HFFc6 (cell line): ENCODE measurements at places on chromosomes 7 and 10. TPM values are rescaled to one million over a fixed set of nuclear protein-coding genes. Genes with fewer than 3 reads are reported as not detected.
A peak's percentile ranks its signal among the peaks of the same experiment; 100 is the strongest.

- peak; percentile 98 for DNase-seq
Measured at GRCh38 chr10:110410329-110411046, 87.2 kb upstream of the DUSP5 start.

Gene ORC5
- total RNA-seq = 18.2 to 21.0 TPM (median 19.5 TPM) in 3 replicates

DNA sequence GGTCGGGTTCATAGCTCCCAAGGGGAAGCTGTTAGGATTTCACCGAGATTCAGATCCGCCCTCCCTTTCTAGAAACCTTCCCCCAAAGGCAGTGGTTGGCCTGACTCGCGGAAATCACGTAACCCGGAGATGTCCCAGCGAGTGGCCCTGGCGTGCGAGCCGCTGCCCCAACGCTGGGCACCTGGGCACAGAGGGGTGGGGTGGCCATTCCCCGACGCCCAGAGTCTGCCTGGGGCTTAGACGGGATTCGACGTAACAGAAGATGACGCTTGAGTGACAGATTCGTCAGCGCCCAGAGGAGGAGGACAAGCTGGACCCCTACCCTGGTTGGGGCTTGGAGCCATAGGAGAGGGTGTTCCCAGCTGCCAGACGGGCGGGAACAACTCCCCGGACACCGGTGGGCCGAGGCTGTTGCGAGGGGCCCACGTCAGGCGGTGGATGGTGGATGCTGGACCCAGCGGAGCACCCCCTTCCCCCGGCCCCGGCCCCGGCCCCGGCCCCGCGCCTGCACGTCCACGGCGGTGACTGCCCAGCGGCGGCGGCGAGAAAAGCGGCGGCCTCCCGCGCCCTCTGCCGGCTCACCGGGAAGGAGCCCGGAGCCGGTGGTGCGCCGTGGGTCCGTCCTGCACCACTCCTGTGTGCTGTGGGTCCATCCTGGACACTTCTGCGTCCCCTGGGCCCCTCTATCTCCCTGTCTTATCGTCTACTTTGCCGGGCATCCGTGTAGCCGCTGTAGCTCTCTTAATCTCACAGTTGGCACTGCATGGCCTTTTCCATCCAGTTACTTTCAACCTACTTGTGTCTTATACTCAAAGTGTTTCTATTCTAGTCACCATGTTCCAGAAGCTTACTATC is 35.4 kb upstream of the KNDC1 start:
- DNase-seq = no peak

DNA sequence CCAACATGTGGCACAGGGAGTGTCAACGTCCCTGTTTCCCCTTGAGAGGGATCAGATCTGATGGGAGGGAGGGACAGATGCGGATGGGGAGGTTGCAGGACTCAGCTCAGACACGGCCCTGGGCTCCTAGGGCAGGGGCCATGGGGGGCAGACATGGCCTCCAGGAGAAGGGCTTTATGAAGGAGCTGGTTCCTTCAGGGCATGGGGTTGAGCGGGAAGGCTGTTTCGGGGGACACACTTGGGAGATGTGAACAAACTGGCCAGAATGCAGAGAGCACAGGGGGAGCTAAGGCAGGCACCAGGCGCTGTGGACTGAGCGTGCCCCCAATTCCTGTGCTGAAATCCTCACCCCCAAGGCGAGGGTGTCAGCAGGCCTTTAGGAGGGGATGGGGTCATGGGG is 581.9 kb upstream of the FOXK1 start:
- no peak for DNase-seq

DNA sequence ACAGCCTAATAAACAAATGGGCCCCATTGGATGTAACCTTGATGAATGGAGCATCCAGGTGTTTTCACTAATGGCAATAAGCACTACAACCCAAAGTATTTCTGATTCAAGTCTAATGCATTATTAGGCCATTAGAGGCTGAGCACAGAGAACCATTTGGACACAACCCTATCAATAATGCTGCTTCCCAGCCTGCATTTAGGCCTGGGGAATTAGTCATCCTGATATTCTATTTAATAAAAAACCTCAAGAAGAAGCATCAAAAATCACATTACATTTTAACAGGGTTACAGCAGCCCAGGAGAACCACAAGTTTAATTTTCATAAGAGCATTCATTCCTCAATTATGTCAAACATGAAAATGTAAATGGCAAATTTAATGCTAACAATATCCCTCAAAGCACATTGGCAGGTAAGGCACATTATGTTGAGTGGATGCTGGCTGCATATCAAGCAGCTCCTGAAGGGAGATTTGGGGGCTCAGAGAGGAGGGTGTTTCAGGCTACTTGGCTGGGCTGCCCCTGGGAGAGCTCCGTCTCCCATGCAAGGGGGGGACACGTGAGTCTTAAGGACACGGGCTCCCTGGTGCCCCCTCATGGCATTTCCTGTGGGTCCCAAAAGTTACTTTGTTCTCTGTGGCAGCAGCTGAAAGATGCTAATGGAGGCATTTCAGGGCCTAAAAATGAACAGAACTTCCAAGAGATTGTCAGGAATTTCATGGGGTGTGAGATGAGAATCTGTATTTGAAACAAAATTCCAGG is 143.4 kb downstream of the HERPUD2 start:
- DNase-seq = no peak

- DNase-seq = peak; percentile 54
Measured at GRCh38 chr7:108004220-108005142, 1.5 kb upstream of the LAMB1 start.

- DNase-seq = no peak
Measured at GRCh38 chr7:10655031-10655430, 318.6 kb upstream of the PHF14 start.

DNA sequence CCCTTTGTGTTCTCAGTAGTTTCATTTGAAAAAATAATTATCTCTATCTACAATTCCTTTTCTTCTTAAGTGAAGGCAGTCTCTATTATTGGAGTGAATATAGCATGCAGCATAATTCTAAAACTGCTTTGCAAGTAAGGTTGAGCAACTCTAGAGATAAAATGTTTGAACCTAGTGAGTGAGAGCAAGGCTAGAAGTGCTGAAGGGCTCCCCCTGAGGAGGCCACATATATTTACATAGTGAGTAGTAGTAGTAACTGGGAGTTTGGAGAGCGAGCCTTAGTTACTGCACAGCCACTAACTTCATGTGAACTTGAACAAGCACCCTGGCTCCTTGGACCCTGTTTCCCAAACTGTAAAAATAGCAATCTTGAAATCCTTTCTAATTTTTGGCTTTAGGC is 141.5 kb upstream of the DKK1 start:
- no peak for DNase-seq

Gene FRAT2
- 2.2 to 2.8 TPM (median 2.7 TPM) in 3 replicates for total RNA-seq

GRCh38 chr10:24278176-24278889 is 69.4 kb downstream of the KIAA1217 start:
- DNase-seq = no peak

DNA sequence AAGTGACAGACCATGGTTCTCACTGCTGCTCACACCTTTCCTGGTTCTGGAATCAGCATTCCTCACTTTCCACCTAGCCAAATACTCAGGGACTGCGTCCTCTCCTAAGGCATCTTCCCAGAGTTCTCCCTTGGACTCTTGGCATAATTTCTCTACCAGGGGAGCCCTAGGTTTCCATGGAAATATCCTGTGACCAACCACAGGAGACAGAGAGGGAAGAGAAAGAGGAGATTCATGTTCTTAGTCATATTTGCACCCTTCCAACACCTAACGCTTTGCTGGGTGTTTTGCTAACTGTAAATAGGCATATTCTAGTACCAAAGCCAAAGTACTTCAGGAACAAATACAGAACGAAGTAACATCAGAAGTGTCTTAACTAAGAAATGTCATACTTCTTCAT is 28.6 kb downstream of the DENND11 start:
- DNase-seq = no peak

Gene UCMA
- total RNA-seq = not detected in 3 replicates

Gene CFAP58
- 0.32 to 0.41 TPM (median 0.33 TPM) in 3 replicates for total RNA-seq

Gene ATP6V0E2
- 40.9 and 46.6 TPM in 2 replicates for total RNA-seq

DNA sequence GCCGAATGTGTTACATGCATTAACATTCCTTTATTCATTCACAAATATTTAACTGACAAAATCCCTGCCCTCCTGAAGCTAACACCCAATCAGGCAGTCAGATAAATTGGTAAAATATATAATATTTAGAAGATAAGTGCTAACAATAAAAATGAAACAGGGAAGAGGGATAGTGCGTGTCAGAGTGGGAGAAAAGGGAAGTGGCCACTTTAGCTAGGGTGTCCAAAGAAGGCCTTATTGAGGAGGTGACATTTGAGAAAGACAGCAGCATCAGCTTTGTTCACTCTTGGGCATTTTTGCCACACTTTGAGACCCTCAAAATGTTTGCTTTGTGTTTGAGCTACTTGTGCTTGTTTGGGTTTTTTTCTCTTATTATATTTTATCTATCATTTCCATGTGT is 317.8 kb downstream of the SNX13 start:
- no peak for DNase-seq

Gene UPP1
- 17.9 to 23.5 TPM (median 21.1 TPM) in 3 replicates for total RNA-seq

DNA sequence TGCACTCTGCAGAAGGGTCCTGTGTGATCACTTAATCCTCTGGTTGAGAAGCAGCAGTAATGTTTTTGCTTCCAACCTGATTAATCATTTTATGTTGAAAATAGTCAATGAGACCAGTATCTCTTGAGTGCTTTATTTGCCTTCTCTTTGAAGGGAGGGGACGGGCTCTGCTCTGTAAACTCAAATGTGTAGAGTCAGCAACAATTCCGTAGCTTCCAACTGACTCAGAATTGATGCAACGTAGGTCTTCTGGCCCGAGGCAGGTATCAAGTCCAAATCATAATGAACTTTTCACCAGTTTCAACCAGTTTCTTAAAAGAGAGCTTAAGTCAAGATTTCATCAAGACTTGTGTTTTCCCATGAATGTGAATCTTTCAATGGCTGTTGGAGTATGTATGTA is 26.3 kb downstream of the GUSB start:
- DNase-seq = no peak

DNA sequence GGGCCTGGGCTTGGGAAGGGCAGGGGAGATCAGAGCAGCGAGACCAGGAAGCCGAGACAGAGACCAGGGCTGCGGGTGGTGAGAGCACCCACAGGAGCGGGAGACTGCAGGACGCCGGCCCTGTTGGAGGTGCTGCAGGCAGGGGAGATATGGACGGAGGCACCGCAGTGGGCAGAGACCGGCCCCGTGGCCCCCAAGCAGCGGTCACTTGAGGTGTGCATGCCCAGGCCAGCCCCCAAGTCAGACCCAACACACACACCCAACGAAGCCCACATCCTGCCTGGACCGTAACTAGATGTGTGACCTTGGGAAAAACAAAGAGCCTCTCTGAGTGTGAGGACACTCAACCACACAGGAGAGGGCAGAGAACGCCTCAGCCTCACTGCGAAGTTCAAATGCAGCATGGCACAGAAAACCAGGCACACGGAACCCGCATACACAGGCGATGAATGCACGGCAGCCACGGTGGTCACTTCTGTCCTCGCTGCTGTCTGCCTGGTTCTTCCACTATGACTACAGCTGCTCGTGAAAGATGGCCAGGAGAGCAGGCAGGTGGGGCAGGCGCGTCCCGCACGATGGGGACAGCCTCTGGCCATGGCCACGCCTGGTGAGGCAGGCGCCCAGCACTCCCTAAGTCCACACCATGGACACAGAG is 214.7 kb downstream of the MAD1L1 start:
- DNase-seq = no peak

DNA sequence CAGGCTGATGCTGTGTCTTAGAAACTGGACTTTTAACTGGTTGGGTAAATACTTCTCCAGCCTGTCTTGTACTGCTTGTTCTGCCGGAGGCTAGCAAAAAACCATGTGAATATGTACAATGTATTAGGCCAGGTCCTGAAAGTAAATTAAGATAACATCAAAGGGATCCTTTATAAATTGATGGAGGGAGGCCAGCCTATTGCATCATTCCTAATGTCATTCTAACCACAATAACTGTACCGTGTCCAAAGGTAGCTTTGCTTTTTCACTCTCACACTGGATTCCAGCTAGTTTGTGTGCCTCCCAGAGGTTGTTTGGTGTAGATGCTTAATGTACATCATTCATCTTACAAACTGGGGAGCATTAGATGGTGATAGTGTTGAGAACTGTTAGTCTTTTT is 91.2 kb upstream of the SEM1 start:
- no peak for DNase-seq

Gene CARD11
- not detected in 3 replicates for total RNA-seq

DNA sequence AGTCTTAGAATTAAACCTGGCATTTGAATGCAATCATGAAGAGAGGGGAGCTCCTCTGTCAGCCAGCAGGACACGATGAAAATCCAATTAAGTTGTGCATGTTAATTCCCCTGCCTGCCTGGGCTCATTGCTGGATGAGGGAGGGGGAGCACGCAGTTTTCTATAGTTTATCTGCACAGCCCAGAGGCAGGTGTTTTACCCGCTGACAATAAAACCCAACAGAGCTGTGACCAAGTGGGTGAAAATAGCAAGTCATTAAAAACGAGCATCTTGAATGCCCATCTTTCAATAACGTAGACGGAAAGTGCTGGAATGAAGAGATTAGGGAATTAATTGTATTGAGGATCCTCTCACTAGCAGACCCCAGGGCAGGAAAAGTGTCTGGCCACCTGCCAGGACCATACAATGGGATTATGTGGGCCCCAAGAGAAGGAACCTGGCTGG is 100.1 kb upstream of the FAM20C start:
- DNase-seq = no peak

DNA sequence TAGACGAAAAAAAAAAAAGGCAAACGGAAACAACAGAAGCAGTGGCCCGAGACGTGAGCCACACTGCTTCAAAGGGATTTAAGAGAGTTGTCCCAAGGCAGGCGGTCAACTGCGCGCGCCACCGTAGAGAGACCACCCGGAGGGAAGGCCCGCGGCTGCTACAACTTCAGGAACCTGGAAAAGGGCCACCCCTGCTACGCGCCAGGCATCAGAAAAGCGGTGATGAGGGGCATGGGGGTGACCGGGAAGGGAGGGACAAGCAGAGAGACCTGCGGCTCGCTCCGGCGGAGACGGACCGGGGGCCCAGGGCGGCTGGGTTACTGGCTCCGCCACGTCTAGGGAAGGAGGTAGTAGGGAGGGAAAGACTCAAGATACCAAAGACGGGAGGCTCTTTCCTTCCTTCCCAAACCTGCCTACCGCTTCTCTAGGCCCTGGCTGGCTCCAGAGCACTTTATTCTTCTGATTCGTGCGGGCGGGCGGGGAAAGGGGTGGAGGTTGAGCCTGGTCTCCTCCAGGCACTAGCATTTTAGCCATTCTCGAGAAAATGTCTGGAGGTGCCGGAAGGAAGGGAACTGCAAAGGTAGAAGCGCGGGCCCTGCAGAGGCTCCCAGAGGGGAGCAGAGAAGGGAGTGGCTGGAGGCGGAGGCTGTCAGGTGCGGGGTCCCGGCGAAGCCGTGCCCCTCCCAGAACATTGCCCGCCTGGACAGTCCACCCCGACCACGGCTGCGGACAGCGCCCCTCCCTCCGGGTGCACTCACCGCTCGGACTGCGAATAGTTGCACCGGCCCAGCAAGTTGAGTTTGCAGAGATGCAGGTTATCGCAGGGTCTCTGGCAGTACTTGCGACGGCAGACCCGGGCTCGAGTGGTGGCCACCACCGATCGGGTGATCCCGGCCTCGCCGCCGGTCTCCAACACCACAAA is 993 bp downstream of the ZC3HAV1 start:
- no peak for DNase-seq
